NCI-H1417 (cell line): ENCODE measurements at places on chromosomes 7 and 10.

DNA sequence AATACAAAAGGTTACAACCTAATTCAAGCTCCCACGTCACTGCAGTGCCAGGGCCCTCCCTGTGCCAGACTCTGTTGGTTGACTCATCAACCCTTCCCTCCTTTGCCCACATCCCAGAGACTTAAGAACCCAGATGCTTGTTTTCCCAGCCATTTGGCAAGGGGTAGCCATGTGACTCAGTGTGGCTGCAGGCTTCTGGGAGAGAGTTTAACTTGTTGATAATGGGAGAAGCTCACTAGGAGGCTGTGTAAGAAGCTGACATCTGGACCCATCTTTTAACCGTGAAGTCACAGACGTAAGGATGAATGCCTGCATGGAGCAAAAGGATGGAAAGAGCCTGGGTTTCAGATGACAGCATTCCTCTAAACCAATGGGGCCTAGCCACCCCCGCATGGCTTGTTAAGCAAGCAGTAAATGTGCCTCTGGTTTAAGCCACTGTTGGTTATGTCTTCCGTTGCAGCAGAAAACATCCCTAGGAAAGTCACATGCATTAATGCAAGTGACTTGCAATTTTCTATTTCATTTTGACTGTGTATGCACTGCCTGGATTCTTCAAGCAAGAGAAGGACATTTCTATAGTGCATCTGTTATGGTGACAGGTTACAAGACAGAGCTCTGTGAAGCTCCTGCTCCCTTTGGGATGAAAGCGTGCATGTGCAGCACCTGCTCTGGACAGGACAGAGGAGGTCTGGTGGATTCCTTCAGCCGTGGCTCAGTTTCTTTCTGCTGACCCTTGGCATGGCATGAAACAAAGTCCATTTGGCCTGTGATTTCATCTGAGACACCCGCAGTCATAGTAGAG is 57.5 kb upstream of the CREB5 start:
- peak; percentile 38 for DNase-seq

GRCh38 chr7:332646-333392 is 42.8 kb downstream of the FOXL3 start:
- peak; percentile 9 for DNase-seq

- DNase-seq = no peak
Measured at GRCh38 chr7:158281441-158281840, 306.2 kb downstream of the PTPRN2 start.

GRCh38 chr10:21020545-21020944 is 123.4 kb upstream of the NEBL start:
- DNase-seq = no peak

DNA sequence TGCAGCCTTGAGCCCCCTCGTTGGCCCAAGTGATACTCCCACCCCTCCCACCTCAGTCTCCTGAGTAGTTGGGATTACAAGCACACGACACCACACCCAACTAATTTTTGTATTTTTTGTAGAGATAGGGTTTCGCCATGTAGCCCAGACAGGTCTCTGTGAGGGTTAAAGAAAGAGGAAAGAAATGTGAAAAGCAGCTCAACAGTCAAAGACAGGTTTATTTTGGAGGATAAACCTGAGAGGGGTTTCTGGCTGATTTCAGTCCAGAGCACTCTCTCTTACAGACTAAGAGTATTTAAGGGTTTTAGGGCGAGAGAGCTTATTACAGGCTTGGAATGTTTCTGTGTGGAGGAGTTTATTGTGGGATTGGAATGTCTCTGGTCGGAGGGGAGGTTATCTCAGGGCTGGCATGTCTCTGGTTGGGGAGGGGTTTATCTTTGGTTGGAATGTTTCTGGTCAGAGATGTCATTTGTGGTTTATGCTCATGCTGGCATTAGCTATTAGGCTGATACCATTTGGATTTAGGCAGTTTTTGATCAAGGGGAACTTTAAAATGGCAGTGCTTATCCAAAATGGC is 26.1 kb upstream of the SNX10 start:
- DNase-seq = no peak

- no peak for DNase-seq
Measured at GRCh38 chr7:20458521-20458920, 127.8 kb downstream of the ITGB8 start.

- no peak for DNase-seq
Measured at GRCh38 chr10:89942217-89942616, 240.8 kb downstream of the KIF20B start.

- DNase-seq = no peak
Measured at GRCh38 chr10:101447477-101447876, 93.5 kb downstream of the BTRC start.

- DNase-seq = no peak
Measured at GRCh38 chr10:124878457-124878739, 63.5 kb upstream of the ZRANB1 start.

- DNase-seq = peak; percentile 1
Measured at GRCh38 chr10:124911124-124912067, 30.5 kb upstream of the ZRANB1 start.

GRCh38 chr7:123677061-123677715 is 21.5 kb downstream of the LMOD2 start:
- DNase-seq = no peak

DNA sequence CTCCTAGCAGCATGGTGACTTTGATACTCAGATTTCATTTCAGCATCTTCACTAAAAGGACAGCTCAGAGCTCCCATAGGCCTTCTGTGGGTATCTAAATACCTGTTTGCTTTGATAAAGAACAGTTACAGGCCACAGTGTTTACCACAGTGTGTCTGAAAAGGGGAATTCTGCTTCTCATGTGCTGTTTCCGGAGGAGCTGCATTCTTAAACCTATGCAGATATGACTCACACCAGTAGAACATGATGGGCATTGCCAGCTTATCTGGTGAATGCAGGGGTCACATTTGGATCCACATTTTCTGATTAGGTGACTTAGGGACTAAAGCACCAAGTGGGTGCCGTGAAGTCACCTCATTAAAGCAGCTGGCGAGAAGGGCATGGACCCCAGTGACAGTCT is 52.6 kb downstream of the TRRAP start:
- DNase-seq = no peak

DNA sequence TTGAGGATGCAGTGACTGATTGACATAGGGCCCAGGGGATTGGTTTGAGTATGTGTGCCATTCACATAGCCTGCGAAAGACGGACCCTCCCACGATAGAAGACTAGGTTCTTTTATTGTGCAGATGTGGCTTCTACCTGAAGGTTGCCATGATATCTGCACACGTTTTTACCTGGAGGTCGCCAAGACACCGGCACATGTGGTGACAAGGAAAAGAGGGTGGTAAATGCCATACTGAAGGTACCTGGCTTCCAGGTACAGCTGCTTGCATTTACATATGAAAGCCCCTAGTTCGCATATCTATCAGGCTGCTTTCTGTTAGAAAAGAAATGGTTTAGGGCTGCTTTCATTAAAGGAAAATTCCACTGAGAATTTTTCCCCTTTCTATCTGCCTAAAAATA is 43.6 kb downstream of the ZNF22 start:
- no peak for DNase-seq

DNA sequence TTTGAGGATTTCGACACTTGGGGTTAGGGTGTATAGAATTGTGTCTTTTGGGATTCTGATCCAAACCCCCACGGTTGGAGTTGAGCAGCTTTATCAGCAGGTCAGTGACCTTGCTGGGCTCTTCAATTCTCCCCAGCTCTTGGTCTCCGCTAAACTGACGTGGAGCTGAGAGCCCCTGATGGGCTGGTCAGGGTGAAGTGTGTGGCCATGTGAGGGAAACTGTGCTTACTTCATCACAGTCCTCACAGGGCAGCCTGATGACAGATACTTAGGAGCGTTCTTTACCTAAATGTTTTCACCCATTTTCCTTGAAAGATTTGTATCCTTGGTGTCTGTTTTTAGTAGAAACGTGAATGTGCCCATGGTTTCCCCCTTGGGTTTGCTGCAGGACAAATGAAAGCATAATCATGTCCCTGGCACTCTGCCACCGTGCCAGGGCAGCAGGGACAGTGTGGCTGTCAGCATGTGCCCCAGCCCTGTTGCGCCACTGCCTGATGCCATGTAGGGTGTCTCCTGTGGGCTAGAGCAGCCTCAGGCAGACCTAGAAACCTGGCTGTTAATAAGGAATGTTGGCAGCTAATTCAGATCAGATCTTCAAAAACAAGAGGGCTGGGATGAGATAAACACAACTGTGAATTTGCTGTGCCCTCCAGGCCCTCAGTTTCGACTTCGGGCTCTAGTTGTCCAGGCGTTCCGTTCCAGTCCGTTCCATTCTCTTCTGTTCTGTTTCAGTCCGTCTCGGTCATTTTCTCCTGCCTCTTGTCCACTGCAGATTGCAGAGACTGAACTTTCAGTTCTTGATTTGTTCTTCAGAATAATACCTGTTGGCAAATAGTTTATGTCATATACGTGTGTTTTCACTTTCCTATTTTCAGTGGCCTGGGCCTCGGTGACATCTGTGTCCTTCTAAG is 96.8 kb downstream of the TRRAP start:
- DNase-seq = no peak

GRCh38 chr10:6513476-6513875 is 66.6 kb downstream of the PRKCQ start:
- no peak for DNase-seq

DNA sequence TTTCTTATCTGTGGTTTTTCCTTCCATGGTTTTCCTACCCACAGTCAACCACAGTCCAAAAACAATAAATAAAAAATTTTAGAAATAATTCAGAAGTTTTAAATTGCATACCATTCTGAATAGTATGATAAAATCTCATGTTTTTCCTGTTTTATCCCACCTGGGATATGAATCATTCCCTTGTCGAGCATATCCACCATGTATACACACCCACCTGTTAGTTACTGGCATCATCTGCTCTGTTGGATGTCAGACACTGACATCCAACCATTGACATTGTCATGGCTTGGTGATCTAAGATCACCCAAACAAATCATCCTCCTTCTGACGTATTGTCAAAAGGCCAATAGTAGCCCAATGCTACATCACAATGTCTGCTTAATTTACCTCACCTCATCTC is 749.8 kb downstream of the TNS3 start:
- DNase-seq = no peak

GRCh38 chr10:99733366-99733765 is 1.3 kb downstream of the CUTC start:
- DNase-seq = peak; percentile 34

- DNase-seq = no peak
Measured at GRCh38 chr10:60163786-60164185, 225.9 kb downstream of the ANK3 start.

GRCh38 chr10:48556713-48557112 is 48.2 kb downstream of the ARHGAP22 start:
- DNase-seq = no peak

GRCh38 chr10:61752111-61753011 is 89.6 kb downstream of the CABCOCO1 start:
- no peak for DNase-seq

GRCh38 chr7:110839866-110840265 is 251.1 kb upstream of the LRRN3 start:
- DNase-seq = peak; percentile 72

GRCh38 chr7:52695973-52696595 is 339.3 kb upstream of the POM121L12 start:
- no peak for DNase-seq

DNA sequence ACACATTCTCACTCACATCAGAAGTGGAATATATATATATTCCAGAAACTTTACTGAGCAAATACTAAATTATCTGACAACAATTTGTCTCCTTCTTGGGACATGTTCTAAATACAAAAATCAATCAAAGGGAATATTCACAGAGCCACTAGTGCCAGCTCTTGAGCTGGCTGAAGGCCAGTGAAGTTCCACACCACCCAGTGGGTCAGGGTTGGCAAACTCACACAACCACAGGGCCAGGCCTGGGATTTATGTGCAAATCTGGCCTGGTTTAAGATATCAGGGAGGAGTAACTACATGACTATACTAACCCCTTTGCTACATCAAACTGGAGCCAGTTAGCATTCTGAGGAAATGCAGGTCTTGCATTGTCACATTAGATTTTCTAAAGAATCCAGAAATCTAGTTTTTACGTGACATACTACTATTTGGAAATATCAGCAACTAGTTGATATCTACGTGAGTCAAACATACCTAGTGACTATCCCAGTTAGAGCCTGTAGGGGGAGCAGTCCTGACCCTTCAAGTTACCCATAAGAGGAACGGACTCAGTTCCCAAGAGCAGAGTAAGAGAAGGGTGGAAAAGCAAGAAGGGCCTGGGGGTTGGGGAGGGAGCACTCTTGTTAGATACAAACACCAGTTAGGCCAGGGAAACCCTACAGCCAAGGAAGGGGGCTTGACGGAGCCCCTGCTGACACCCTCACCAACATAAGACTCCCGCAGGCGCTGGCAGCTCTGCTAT is 600.4 kb downstream of the KCNMA1 start:
- DNase-seq = peak; percentile 62

DNA sequence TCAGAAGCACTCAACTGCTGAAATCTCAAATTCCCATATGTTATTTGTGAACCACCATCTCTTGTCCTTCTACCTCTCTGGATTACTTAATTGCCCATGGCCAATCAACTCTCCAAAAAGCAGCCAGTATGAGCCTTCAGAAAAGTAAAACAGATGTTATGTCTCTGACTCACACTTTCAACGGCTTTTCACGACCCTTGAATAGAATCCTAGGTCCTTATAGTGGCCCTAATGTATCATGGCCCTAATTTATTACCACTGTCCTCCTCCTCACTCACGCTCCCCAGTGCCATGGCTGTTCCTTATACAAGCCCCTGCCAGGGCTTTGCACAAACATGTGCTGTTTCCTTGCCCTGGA is 20.0 kb downstream of the ZNF438 start:
- DNase-seq = no peak

- no peak for DNase-seq
Measured at GRCh38 chr7:5417106-5418071, 6.2 kb downstream of the TNRC18 start.

DNA sequence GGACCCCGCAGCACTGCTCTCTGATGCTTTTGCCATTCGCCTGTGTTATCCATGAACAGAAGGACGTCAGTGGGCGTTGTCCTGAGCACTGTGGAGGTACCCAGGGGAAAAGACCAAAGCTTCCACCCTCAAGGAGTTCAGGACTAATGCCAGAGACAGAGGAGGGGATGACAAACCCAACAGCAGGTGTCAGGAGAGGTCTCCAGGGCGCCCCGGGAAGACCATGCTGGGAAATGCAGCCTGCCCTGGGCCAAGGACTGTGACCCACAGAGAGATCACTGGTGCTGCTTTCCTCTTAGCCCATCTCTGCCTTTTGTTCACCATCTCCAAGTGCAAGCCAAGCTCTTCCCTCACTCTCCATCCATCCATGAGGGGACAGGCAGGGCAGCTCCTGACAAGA is 166.8 kb upstream of the PFKP start:
- no peak for DNase-seq

DNA sequence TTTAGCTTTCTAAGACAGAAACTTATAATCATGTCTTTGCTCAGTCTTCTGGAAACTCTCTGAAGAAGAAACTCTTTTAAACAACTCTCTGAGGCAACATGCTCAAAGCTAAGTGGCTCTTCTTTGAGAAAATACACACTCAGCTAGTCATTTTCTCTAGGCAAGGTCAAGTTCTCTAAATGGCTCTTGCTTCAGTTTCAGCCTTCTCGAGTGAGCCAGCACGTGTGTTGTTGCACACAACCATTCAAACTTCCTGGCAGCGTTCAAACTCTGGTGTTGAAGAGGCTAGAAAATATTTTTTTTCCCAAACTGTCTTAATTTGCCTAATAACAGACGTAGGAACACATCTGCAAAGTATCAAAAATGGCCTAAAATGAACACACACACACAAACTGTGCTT is 129.1 kb downstream of the THSD7A start:
- DNase-seq = peak; percentile 42
